ENCODE measurements at places on chromosomes 13 and 19. TPM values are rescaled to one million over a fixed set of nuclear protein-coding genes. Genes with fewer than 3 reads are reported as not detected.

Gene BCL2L12
- total RNA-seq: 11.5 TPM

Gene LNX2
- total RNA-seq: 11.4 TPM

Gene ATP11A
- total RNA-seq: 102 TPM

Gene APLP1
- total RNA-seq: 25.7 TPM

Gene PSPN
- total RNA-seq: 1.2 TPM

Gene SIX5
- total RNA-seq: 26.1 TPM

Gene DLL3
- total RNA-seq: not detected

Gene ZNF575
- total RNA-seq: 1.8 TPM

Gene ZNF415
- 23.9 TPM for total RNA-seq

Gene IRGC
- not detected for total RNA-seq

Gene PDX1
- not detected for total RNA-seq

Gene SMIM44
- total RNA-seq: not detected

Gene ZNF420
- total RNA-seq: 8.4 TPM

Gene FARP1
- 14.9 TPM for total RNA-seq

Gene ZNF99
- total RNA-seq: 0.02 TPM

Gene ZNF112
- total RNA-seq: 5.4 TPM

Gene GNG8
- total RNA-seq: not detected

Gene C19orf38
- 0.62 TPM for total RNA-seq

Gene PINLYP
- total RNA-seq: 1.4 TPM

Gene ZNF154
- 3.5 TPM for total RNA-seq

Gene PSG11
- total RNA-seq: not detected

Gene TEX29
- 0.32 TPM for total RNA-seq

Gene PSG1
- not detected for total RNA-seq

Gene OLFM2
- 1.8 TPM for total RNA-seq

Gene COX6B2
- not detected for total RNA-seq

Gene CCDC70
- not detected for total RNA-seq

Gene IGFL1
- not detected for total RNA-seq

Gene ITGBL1
- total RNA-seq: 3.1 TPM

Gene FFAR3
- not detected for total RNA-seq

Gene SPPL2B
- 25.9 TPM for total RNA-seq

Gene HNRNPL
- total RNA-seq: 171 TPM

Gene OR7C1
- not detected for total RNA-seq

Gene SERTM1
- 3.1 TPM for total RNA-seq

Gene SHD
- not detected for total RNA-seq

Gene DZIP1
- total RNA-seq: 4.0 TPM

Gene FBXO17
- total RNA-seq: 1.7 TPM

Gene KIR3DL2
- not detected for total RNA-seq

Gene TSEN34
- 18.5 TPM for total RNA-seq

Gene SYT5
- total RNA-seq: not detected

Gene CLC
- total RNA-seq: not detected

Gene ZNF83
- total RNA-seq: 15.8 TPM

Data from left ventricle myocardium superior (tissue), 1 donor.